NCI-H1092 treated with DMSO at 0.1 percent for 48 hours (cell line): ENCODE measurements at places on chromosomes 16 and 17.
A peak's percentile ranks its signal among the peaks of the same experiment; 100 is the strongest.

DNA sequence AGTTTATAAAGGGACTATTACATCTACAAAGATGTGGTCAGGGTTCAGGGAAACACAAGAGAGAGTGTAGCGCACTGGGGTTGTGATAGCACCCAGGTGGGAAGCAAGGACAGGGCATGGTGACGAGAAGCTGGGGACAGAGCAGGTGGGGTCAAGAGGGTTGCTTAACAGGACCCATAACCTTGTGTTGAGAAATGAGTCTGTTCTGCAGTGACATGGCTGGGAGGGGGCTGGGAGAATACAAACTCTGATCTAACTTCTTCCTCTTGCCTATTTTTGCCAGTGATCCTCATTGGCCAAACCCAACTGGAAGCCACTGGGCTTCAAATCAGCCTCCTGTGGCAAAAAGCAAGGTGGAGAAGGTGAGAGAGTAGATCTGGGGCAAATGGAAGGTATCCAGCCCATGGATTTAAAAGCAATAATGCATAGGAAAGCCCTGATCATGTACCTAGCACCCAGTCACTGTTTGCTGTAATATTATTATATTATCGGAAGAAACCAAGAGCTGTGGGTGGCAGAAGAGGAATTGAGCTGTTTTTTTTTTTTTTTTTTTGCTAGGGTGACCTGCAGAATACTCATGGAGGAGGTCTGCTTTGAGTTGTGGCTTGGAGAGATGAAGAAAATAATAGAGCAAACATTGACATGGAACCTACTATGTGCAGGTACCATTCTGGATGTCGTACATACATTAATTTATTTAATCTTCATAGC is 76.9 kb upstream of the ZFHX3 start:
- DNase-seq: no peak

GRCh38 chr16:60077861-60078260 is 1343.7 kb upstream of the GOT2 start:
- no peak for DNase-seq

GRCh38 chr17:39084558-39084957 is 66.9 kb downstream of the PLXDC1 start:
- no peak for DNase-seq

GRCh38 chr17:75753514-75754377 is 11.2 kb downstream of the GALK1 start:
- peak; percentile 62 for DNase-seq

- no peak for DNase-seq
Observed at GRCh38 chr17:83004791-83005380, 74.5 kb upstream of the METRNL start.

DNA sequence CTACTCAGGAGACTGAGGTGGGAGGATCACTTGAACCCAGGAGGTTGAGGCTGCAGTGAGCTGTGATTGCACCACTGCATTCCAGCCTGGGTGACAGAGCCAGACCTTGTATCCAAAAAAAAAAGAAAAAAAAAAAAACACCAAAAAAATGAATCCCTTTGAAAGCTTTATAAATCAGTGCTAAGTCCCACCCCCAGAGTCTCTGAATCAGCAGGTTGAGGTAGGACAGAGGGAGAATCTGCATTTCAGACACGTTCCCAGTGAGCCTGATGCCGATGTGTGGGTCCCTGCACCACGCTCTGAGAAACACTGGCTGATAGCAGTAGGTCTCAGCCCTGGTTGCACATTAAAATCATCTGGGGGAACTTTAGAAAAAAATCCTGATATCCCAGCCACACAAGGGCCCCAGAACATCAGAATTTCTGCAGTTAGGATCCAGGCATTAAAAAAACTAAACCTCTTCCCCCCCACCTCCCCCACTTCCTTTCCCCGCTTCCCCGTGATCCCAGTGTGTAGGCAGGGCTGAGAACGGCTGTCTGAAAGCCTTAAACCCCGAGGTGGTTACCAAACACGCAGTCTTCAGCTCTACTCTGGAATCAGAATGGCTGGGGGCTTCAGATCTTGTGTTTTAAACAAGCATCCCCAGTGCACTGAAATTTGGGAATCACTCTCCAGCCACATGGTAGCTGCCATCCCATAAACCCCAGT is 27.3 kb upstream of the GPRC5B start:
- no peak for DNase-seq

GRCh38 chr17:83146347-83146746 is 66.9 kb downstream of the METRNL start:
- DNase-seq: no peak

DNA sequence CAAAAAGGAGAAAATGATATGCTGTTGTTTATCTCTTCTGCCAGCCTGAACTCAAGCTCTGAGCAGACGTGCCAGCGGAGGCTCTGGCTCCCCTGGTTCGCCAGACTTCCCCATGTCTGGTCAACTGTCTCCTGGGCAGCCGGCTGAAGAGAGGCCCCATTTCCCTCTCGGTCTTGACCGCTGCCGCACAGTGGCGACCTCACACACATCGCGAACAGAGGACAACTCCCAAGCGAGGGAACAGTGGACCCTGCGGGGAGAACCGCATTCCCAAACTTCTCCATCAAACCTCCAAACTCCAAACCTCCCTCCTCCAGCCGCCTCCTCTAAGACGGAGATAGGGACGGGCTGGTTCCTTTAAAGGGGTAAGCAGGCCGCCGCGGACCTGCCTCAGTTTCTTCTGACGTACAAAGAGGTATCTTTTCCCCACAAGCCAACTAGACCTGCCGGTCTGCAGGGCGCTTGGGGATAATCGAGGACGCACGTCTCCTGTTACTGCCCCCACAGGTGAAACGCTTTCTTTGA is 24.9 kb upstream of the RFFL start:
- DNase-seq: peak; percentile 29

GRCh38 chr17:58047376-58048150 is 35.7 kb upstream of the DYNLL2 start:
- no peak for DNase-seq

- no peak for DNase-seq
Observed at GRCh38 chr16:57725151-57725550, 10.4 kb upstream of the KATNB1 start.

GRCh38 chr17:40266882-40267281 is 20.8 kb upstream of the CDC6 start:
- no peak for DNase-seq

- DNase-seq: no peak
Observed at GRCh38 chr16:68380676-68381362, 67.5 kb downstream of the SMPD3 start.

GRCh38 chr16:1532081-1532760 is 1.2 kb upstream of the TMEM204 start:
- DNase-seq: no peak

DNA sequence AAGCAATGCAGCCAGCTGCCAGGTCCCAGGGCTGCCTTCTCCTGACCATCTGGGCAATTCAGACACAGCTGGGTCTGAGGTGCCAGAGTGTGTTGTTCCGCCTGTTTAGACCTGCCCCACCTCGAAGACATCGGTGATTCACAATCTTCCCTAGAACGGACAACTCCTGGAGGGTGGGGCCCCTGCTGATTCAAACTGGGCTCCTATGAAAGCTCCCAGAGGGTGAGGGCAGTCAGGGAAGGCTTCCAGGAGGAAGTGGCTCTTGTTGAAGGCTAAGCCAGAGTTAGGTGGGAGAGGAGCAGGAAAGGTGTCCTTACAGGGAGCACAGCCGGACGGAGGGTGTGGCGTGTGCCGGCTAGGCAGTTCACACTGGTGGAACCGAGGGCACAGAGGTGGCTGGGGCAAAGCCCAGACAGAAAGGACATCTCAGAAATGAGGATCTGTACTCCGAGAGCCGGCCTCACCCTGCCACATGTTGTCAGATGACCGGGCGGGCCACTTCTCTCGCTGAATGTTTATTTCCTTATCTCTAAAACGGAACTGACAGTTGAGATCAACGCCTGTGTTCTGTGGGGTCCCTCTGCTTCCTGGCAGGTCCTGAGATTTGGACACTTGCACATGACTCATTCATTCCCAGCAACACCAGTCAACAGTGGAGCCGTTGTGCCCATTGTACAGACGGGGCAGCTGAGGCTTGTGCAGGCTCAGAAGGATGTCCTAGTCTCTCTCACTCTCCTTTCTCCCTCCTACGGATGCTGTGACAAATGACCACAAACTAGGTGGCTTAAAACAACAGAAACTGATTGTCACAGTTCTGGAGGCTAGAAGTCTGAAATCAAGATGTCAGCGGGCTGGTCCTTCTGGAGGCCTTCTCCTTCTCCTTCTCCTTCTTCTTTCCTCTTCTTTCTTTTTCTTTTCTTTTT is 26.9 kb upstream of the LITAF start:
- DNase-seq: no peak

DNA sequence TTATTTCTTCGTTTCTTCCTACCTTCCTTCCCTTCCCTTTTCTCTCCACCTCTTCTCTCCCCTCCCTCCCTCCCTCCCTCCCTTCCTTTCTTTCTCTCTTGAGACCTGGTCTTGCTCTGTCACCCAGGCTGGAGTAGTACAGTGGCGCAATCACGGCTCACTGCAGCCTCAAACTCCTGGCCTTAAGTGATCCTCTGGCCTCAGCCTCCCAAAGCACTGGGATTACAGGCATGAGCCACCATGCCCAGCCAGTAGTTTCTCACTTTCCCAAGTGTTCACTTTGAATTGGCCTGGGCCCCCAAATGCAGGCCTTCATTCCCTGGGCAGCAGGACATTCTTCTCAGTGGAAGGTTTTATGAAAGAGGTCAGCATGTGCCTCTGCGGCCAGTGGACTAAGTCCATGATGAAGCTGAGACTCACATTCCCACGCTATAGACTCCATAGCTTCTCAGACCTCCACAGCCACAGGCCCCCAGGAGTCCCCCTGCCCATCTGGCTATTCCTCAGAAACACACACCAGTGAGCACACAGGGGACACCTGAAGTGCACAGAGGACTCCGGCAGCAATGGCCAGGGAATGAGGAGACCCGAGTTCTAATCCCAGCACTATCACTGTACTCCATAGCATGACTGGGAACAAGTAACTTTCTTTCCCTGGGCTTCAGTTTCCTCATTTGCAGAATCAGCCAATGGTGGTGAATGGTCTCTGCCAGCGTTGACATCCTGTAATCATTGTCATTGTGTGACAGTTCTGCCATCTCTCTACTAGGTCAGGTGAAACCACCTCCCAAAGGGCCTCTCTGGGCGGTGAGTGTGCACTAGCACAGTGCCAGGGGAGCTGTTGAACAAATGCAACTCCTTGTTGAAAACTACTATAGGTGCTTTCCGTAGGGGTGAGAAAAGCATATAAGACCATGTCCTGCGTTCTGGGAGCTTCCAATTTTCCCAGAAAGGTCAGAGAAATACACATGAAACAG is 69.2 kb upstream of the TBX2 start:
- DNase-seq: no peak

GRCh38 chr17:78716814-78717393 is 65.2 kb downstream of the CYTH1 start:
- peak; percentile 84 for DNase-seq

DNA sequence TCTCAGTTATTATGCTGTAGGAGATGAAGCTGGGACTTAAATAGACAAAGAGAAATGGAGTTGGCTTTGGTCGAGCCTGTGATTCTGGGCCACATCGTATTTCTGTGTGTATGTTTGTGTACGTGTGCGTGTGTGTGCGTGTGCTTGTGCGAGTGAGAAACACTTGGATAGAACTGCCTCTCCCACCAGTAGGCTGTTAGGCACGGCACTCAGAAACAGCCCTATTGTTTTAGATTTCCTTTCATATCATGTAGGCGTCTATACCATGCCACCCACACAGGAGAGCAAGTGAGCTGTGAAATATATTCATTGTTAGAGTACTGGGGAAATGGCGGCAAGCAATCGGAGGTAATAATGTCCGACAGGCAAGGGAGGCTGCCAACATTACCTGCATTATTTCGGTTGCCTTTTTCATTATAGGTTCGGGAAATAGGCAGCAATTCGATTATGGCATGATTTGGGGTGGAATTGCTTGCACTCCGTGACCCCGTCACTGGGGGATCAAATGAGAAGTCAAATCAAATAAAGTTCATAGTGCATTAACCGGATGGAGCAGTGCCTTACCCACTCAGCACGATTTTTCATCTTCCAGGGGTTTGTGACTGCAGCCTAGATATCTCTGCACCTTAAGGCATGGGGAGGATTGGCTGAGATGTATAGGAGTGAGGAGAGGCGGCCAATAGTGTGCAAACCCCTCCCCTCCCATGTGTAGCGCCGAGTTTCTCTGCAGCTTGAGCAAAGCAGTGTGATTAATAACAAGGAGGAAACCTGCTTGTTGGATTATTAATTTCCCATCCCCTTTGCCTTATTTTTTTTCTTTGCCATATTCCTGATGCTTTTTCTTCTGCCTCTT is 89.6 kb downstream of the RBFOX1 start:
- DNase-seq: no peak

- peak; percentile 19 for DNase-seq
Observed at GRCh38 chr17:38333635-38334295, 10.0 kb downstream of the GPR179 start.

- no peak for DNase-seq
Observed at GRCh38 chr17:5241861-5242671, 7.4 kb upstream of the SCIMP start.

GRCh38 chr17:67293251-67294203 is 48.5 kb upstream of the HELZ start:
- peak; percentile 31 for DNase-seq

DNA sequence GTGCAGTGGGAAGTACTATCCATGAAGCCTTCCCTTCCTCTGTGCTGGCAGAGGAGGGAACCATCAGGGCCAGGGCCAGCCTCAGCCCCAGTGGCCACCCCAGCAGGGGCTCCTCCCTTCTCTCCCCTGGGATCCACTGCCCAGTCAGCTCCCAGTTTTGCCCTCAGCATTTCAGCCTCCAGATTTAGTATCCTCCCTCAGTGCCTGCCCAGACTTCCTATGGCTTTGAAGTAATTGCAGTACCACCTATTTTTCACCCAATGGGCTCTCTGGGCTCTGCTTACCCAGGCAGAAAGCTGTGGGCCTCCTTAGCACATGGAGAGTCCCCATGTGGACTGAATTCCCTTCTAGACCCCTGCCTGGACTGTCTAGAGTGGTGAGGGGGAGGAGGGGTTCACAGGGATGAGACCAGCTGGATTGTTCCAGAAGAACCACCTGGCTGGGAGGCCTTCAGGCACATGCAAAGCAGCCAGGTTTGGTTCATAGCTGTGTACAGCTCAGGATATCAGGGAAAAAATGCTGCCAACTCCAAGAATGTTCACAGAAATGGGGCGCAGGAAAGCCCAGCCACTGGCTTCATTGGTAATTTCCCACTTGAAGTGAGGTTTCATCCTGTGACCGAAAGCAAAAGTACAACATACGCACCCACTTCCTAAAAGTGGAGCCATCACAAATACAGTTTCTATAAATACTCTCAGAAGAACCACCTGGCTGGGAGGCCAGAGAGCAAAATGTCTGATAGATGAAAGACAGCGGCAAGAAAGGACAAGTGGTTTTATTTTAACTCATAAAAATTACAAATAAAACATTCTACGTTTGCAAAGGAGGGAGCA is 15.2 kb upstream of the HERPUD1 start:
- DNase-seq: no peak
